Activated T-helper 1 cell treated with anti-CD3 and anti-CD28 coated beads, Interleukin-12 subunit alpha, Interleukin-12 subunit beta, Interleukin-2, Interleukin-4 antibody, amounts not matched to agents 30 ng/mL and 10 ng/mL and 1 ng/mL, durations not matched to agents 14 hours and 24 hours and 36 hours (primary cell): ENCODE measurements at places on chromosomes 16 and 17. TPM values are rescaled to one million over a fixed set of nuclear protein-coding genes. Genes with fewer than 3 reads are reported as not detected.

The ZG16B gene
- 11.7 and 12.9 TPM in 2 replicates for total RNA-seq

The CDH8 gene
- total RNA-seq: not detected in 2 replicates

The ABCA10 gene
- 0.44 TPM in 2 replicates for total RNA-seq

The CNTROB gene
- 53.5 and 54.7 TPM in 2 replicates for total RNA-seq

DNA sequence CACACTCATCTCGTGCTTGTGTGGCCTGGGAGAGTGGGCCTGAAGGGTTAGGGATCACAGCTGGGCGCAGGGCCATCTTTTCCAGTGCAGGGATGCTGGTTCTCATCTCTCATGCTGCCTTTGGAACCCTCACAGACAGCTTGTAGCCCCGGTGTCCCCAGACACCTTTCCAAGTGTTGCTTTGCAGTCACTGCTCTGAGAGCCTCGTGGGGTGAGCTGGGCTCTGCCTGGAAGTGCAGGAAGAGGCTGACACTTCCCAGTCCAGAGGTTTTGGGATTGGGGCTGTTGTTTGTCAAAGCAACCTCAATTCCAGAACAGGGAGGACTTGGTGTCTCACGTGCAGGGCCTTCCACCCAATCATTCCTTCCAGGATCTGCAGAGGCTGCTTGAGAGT, 28.2 kb downstream of the TBX4 start:
- no peak for DNase-seq

DNA sequence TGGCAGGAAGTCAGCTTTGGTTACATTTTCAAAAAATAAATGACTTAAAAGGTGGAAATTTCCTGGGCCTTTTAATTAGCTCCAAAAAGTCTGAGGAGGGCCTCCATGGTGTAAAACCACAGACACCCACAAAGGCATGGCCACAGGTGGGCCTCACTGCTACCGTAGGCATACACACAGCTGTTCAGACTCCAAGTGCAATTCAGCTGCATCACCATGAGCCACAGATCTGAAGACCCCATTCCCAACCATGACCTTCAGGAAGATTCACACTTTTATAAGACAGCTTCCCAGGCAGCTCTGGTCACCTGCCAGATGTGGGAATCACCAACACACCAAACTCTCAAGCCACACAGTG, 20.6 kb downstream of the CSNK2A2 start:
- DNase-seq: no peak

GRCh38 chr16:10979717-10980601, 35.6 kb downstream of the CLEC16A start:
- no peak for DNase-seq

DNA sequence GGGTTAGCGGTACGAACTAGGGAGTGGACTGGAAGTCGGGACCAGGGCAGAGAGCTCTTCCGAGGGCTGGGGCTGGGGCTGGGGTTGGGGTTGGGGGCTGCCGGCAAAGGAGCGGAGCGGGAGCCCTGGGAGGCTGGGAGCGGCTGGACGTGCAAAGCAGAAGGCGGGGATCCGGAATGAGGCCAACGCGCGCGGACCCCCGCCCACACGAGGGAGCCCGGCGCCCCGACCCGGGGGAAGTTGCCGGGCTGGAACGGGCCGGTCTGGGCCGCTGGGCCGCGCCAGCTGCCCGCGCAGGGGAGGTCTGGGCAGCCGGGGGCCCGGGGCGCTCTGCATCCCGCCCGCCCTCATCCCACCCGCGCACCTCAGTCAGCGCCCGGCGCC, 323 bp downstream of the ST3GAL2 start:
- DNase-seq: no peak

DNA sequence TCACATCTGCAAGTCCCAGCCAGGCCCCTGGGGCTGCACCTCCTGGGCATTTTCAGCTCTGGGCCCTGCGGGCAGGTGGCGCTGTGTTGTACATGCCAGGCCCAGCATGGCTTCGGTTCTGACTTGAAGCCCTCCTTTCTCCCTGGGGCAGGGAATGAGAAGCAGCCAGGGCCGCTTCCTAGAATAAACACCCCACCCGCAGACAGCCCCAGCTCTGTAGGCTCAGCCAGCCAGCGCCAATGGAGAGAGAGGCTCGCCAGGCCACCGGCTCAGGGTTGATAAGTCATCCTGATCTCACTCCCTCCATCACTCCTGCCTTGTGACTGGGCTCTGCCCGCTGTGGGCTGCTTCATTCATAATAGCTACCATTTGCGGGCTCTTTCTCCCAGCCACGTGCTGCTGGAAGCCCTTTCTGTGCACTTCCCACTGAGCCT, 6.0 kb upstream of the GLIS2 start:
- DNase-seq: peak; percentile 44

GRCh38 chr17:48254896-48255295, 147.3 kb downstream of the SNX11 start:
- DNase-seq: no peak

- DNase-seq: no peak
Measured at GRCh38 chr17:79562192-79562930, 48.5 kb downstream of the RBFOX3 start.
